ENCODE measurements at places on chromosomes 7 and 10.

GRCh38 chr7:22665923-22666322, 61.1 kb upstream of the IL6 start:
- no peak for DNase-seq

DNA sequence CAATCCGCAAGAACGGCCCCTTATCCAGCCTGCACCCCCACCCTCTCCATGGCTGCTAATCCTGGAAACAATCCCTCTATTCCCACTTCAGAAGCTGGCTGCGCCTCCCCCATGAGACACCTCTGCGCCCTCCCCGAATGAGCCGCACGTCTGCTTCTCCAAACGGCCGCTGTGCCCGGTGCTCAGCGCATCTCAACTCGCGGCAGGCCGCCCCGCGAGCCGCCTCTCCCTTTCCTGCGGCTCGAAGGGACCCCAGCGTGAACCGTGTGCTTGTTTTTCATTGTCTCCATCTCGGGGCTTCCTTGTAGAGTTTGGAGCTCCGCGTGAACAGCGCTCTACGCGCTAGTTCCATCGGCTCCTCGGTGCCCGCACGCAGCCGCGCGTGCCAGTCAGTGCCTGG, 20.8 kb upstream of the FXYD4 start:
- DNase-seq = peak; percentile 14

- DNase-seq = no peak
Observed at GRCh38 chr10:77699080-77699645, 61.6 kb upstream of the KCNMA1 start.

- no peak for DNase-seq
Observed at GRCh38 chr10:67657775-67658174, 38.2 kb downstream of the CTNNA3 start.

DNA sequence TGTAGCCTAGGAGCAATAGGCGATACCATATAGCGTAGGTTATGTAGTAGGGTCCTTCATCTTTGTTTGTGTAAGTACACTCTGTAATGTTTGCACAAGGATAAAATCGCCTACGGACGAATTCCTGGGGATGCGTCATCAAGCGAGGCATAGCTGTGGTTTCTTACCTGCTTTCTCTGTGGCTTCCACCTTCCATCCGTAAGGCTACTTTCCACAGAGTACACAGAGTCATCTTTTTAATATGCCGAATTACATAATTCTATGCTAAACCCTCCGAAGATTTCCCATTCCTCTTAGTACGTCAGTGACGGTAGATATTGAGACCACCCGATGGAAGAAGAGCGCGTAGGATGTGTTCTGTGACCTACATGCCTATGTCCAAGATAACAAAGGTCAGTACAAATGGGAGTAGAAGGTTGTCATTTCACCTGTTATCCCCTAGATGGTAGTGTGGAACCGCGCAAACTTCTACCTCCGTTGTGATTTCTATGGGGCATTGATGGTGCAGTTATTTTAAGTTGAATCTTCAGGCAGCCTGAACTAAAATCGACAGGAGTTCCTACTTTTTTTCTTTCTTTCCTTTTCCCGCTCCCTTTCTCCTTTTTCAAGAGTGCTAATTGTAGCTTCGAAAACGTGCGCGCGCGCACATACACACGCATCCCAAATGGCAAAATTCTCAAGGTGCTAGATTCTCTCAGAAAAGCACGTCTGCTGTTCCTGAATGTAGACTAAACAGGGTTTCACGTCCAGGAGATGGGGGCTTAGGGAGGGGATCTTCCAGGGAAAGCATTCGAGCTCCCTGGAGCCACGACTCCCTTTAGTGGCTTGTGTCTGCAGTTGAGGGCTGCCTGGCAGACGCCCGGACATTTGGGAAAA, 111.7 kb upstream of the MBL2 start:
- DNase-seq = peak; percentile 71

DNA sequence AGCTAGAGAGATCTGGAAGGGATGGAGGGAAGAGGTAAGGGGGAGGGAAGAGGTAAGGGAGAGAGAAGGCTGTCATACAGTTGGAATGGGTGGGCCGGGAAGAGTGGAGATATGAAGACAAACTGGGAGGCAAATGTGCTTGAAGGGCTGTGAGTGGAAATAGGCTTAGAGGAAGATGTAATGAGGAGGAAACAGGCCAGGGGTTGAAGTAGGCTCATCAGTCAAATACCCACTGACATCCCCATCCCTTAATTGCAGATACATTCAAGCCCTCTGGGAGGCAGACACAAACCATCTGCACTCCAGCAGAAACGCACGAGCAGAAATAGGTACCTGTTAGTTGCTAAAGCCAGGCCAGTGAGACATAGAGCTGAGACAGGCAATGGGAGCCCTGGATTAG, 2.1 kb downstream of the SYNPO2L start:
- no peak for DNase-seq

GRCh38 chr10:5291501-5292195, 73.1 kb upstream of the UCN3 start:
- peak; percentile 56 for DNase-seq

- DNase-seq = no peak
Observed at GRCh38 chr10:70323697-70324338, 40.0 kb upstream of the NPFFR1 start.

DNA sequence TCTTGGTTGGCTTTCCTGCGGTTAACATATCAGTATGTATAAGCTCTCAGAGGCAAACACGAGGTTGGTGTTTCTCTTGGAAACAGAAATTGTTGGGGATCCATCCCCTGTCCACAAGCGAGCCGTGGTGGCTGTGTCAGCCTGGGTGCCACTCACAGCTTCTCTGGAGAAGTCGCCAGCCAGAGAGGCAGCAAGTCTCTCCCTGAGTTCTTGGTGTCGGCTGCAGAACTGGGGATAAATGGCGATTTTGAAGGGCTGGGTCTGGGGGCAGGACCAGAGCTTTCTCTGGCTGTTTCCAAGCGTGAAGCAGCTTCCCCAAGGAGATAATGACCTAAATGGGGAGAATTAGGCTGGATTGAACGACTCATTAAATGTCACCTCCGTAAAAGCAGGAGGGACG, 335.3 kb downstream of the GLRX3 start:
- DNase-seq = no peak

DNA sequence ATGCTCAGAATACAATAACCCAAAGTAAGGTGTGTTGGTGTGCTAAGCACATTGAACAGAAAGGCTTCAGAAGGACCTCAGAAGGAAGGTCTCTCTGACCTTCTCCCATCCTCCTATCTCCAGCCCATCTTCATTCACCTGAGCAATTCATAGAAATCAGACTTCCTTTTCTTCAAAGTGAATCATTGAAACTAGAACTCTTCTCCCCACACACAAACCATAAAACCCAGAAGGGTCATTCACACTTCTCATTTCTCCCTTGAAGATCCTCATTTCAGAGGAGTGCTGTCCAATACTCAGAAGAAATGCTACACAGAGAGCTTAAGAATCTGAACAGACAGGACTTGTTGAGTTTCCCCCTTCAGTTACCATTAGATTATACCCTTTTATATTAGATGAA, 89.5 kb downstream of the VWDE start:
- DNase-seq = no peak

DNA sequence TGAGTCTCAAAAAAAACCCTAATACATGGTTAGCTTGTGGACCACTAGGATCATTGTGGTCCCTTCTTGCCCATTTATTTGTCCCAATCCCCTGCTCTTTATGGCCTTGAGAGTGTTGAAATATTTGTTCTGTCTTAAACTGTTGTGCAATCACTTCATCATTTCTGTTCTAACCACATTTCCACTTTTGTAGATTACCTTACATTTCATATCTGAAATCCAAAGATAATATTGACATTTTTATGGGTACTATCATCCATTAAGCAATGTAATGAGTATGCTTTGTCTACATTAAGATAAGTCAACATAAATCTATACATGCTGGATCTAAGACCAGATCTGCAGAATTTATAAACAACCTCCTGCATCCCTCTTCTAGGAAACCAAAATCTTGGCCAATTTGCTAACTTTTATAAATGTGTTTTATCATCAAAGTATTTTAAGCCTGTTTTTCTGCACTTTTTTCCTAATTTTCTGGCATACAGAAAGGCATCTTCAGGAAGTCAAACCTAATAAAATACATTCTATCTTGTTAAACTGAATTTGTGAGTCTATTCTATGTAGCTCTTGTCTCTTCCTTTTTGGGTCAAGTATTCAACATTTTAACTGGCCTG, 359.4 kb upstream of the CELF2 start:
- no peak for DNase-seq

DNA sequence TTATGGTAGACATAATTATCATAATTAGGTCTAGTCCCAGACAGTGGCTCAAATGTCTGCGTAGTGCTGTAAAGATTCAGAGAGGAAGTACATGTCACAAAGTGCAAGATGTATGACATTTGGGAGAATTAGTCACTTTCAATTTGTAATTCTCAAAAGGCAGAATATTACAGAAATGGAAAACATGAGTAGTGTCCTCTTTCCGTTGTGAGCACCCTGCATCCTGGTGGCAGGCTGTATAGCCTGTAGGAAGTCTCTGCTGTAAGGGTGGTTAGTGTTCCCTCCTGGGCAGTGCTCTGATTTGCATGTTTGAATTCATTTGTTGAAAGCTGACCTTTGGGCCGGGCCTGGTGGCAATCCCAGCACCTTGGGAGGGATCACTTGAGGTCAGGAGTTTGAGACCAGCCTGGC, 17.0 kb downstream of the CDK14 start:
- peak; percentile 64 for DNase-seq

GRCh38 chr10:122413327-122413726, 38.8 kb downstream of the PLEKHA1 start:
- no peak for DNase-seq

GRCh38 chr7:106166651-106167342, 54.7 kb upstream of the SYPL1 start:
- peak; percentile 77 for DNase-seq

DNA sequence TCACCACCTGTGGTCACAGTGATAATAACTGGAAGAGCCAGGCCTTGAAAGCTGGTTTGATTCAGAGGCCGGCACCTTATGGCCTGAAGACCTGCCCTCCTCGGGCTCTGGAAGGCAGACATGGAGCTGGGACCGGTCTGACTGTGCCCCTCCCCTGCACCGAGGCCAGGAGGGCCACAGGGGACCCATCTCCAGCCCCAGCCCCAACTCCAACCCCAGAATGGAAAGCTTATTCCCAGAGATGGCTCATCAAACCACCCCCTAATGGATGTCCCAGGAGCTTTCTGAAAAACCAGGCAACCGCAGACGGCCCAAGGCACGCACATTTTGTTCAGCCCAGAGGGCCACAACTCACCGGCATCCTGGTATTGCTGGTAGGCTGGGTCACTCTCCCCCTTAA, 16.8 kb downstream of the PDIA4 start:
- DNase-seq = no peak

DNA sequence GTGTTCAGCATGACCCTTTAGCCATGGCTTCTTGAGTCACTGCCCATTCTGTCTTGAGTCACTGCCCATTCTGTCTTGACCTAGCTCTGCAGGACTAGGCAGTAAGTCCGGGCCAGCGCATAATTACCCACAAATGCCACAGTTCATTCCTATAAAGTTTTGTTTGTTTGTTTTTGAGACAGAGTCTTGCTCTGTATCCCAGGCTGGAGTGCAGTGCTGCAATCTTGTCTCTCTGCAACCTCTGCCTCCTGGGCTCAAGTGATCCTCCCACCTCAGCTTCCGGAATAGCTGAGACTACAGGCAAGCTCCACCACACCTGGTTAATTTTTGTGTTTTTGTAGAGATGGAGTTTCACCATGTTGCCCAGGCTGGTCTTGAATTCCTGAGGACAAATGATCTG, 32.7 kb upstream of the TARP start:
- no peak for DNase-seq

DNA sequence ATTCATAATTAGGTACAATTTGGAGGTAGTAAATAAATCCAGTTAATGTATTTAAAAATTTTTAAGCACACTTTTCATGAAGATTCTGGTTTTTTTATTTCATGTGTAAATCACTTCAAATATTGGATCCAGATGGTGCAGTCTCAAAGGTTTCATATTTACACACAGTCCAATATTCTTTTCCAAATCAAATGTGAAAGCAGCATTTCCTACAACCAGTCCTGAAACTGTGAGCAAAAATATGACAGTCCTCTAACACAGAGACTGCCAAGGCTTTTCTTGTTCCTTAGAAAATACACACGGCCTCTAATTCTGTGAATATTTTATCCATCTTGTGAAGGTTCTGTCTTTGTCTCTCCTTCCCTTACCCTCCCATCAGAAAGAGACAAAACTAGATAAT, 645.9 kb downstream of the ARL4A start:
- DNase-seq = no peak

- DNase-seq = no peak
Observed at GRCh38 chr10:123270806-123271205, 116.6 kb downstream of the BUB3 start.

DNA sequence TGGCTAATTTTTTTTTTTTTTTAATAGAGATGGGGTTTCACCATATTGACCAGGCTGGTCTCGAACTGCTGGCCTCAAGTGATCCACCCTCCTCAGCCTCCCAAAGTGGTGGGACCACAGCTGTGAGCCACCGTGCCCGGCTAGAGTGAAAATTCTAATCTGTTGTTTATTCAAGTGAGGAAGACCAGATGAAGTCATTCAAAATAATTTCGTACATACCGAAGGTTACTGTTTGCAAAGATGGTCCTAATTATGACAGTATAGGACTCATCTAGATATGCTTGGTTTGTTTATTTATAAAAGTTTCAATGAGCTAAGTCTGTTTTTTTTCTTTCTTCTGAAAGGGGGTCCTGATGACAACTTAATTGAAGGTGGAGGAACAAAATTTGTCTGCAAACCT, 376.8 kb downstream of the EXOC4 start:
- DNase-seq = no peak

GRCh38 chr10:84342584-84342983, 14.2 kb downstream of the CCSER2 start:
- DNase-seq = no peak

GRCh38 chr10:130512936-130513335, 376.7 kb downstream of the GLRX3 start:
- DNase-seq = no peak

GRCh38 chr10:73780966-73781365, 882 bp upstream of the CHCHD1 start:
- DNase-seq = no peak

GRCh38 chr7:64978497-64979203, 12.2 kb downstream of the ZNF117 start:
- no peak for DNase-seq

DNA sequence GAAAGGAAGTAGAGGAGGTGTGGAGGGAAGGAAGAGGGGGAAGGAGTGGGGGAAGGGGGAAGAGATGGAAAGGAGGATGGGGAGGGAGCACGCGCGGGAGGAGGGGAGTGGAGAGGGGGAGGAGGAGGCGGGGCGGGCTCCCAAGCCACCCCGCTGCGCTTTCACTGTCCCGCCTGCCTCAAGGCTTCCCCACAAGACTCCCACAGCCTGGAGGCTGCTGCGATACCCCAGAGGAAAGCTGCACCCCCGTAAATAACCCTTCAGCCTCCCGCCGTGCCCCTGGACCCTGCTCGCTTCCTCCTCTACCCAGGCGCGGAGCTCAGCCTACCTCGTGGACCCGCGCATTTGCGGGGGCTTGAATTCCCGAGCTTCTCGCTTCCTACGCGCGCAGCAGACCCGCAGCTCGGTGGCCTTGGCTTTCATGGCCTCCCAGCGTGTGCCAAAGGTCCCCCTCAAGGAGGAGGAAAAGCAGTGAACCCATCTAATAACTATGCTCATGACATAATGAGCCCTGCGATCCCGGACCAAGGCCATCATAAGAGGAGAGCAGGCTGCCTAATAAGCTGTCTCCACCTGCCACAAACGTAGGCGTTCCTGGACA, at the start of gene C10orf67:
C10orf67 (minus strand) TSS at position 557 of the 601 bp plus-strand sequence; CDS start at position 534, 23 bp downstream.
- no peak for DNase-seq

- no peak for DNase-seq
Observed at GRCh38 chr7:155248366-155248756, 49.3 kb upstream of the INSIG1 start.
